Activated effector memory CD4-positive, alpha-beta T cell treated with Interleukin-2 at 50 U/mL for 16 hours (primary cell): ENCODE measurements at places on chromosomes 6 and 20.
A peak's percentile ranks its signal among the peaks of the same experiment; 100 is the strongest.

DNA sequence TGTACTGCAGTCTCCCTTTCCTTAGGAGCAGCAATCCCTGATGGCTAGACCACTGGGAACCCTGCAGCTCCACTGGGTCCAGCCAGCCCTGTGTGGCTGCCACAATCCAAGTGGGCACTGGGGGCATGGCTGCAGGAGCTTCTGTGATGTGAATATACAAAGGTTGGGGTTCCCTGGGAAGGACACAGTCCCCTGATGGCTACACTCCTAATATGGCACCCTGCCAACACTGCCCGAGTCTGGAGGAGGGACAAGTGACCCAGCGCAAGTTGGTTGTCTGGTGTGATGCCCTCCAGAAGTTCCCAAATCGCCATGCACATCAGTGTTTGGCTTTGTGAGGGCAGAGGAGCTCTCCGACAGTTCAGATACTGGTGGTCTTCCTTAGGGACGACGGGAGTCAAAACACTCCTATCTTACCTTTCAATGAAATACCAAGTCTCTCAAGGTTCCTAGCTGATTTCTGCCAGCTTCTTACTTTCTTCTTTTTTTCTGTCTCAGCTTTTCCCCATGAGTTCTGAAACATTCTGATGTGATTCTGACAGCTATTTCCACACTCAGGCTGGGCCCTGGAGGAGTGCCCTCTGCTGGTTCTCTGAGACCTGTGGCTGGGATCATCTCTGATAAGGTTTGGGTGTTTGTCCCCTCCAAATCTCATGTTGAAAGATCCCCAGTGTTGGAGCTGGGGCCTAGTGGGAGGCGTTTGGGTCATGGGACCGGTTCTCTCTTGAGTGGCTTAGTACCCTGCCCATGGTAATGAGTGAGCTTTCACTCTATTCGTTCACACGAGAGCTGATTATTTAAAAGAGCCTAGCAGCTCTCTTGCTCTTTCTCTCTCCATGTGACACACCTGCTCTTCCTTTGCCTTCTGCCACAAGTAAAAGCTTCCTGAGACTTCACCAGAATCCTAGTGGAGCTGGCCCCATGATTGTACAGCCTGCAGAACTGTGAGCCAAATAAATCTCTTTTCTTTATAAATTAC lies 15.5 kb upstream of the ZFP57 start:
- no peak for DNase-seq

- DNase-seq: no peak
Observed at GRCh38 chr6:81023007-81023582, 729.4 kb downstream of the TENT5A start.

- DNase-seq: no peak
Observed at GRCh38 chr6:155084431-155085123, 89.5 kb downstream of the TIAM2 start.

DNA sequence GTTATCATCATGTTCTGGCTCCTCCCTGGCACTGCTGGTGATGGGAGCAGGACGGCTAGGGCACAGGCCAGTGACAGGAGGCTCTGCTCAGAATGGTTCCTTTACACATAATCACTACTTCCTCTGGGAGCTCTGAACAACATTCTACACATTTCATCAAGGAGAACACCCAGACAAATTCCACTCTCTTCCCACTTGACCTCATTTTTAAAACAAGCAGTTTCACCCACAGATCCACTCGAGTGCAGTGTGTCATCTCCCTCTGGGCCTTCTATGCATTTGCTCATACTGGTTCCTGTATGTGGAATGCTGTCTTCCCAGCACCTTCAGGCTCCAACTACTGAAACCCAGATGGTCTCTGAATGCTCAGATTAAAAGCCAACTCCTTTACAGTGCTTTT lies 84.8 kb downstream of the ELOVL5 start:
- DNase-seq: no peak

- no peak for DNase-seq
Observed at GRCh38 chr6:14696367-14696766, 549.5 kb upstream of the JARID2 start.

GRCh38 chr6:50815436-50816114 lies 3.1 kb upstream of the TFAP2B start:
- no peak for DNase-seq

- DNase-seq: no peak
Observed at GRCh38 chr6:11972806-11973205, 39.3 kb upstream of the HIVEP1 start.

DNA sequence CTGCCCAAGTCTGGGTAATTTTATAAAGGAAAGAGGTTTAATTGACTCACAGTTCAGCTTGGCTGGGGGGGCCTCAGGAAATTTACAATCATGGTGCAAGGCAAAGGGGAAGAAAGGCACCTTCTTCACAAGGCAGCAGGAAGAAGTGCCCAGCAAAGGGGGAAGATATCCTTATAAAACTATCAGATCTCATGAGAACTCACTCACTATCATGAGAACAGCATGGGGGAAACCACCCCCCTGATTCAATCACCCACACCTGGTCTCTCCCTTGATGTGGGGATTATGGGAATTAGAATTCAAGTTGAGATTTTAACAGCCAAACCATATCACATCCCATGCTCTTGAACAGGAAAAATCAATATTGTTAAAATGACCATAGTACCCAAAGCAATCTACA lies 215.2 kb upstream of the TAB2 start:
- DNase-seq: no peak

- DNase-seq: peak; percentile 24
Observed at GRCh38 chr20:41029150-41029901, 704 bp downstream of the TOP1 start.

- no peak for DNase-seq
Observed at GRCh38 chr6:79600812-79601609, 30.1 kb upstream of the SH3BGRL2 start.
